ENCODE measurements at places on chromosomes 1 and 21.
A peak's percentile ranks its signal among the peaks of the same experiment; 100 is the strongest.

- DNase-seq, result no peak
Observed at GRCh38 chr1:180208264-180208663, 21.8 kb upstream of the LHX4 start.

DNA sequence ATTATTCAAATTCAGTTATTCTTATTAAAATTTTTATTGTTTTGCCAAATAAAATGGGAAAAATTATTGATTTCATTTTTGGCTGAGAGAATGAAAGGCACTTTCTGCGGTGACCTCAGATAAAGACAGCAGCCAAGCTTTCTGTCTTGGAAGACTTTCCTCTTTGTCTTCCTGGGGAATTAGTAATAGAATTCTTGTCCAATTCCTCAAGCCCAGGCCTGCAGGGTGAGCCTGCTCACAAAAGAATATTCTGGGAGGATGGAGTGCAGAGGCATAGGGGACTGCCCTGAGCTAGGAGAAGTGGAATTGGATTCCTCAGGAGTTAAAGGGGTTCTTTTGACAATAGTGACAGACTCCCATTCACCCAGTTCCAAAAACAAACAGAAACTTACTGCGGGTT, 614.5 kb upstream of the ADGRL2 start:
- DNase-seq, result no peak

DNA sequence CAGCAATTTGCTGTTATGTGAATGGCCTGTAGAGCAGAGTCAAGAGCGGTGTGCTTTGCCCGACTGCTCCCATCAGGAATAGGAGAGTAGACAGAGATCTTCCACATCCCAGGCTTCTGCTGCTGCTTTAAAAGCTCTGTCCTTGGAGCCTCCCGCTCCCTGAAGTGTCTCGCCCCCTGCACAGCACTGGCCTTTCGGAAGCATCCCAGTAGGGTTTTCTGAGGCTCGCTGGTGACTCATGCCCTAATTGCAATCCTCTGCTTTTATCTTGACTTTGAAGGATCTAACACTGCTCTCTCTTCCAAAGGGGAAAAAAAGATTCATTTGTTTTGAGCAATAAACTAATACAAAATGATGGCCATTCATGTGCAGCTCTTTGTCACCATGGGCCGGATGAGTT, 13.3 kb upstream of the CD101 start:
- no peak for DNase-seq

GRCh38 chr1:218646288-218646687, 301.2 kb downstream of the TGFB2 start:
- no peak for DNase-seq

DNA sequence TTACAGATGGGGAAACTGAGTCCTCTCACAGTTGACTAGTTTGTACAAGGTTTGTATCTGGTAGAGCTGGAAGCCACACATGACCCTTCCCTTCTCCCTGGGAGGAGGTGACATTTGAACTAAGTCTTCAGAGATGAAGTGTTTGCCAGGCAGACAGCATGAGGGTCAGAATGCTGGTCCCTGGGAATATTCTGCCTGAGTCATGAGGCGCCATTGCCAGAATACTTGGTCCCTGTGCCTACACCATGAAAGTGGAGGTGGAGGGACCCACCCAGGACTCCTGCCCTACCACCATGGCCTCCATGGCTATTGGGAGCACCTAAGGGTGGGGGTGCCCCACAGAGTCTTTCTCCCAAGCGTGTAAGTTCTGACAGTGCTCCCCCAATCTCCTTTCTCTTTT, 7.0 kb downstream of the RPS6KA1 start:
- DNase-seq, result no peak

DNA sequence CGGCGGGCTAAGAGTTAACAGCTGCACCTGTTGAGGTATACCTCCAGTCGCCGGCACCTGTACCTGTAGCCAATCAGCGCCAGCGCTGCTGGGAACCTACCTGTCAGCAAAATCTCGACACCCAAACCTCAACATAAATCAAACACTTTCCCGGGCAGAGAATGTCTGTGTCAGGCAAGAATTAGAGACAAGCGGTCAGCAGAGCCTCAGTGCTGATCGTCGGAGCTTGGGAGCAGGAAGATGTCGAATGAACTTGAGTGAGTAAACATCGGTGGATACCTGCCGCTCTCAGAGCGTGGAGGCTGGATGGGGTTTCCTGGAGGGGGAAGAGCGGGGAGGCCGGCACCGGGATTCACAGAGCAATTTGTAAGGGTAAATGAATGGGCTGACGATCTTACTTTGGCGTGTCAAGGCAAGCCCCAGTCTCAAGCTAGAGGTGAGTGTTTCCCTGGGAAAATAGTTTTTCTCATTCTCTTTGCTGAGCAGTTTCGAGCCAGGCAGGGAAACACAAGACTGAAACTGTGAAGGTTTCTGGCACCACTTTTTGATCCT, at the start of gene GRHL3:
TSS of gene GRHL3 (plus strand) at position 46 of the 552 bp plus-strand sequence. CDS start at position 241, 195 bp downstream.
- DNase-seq, result peak; percentile 31

DNA sequence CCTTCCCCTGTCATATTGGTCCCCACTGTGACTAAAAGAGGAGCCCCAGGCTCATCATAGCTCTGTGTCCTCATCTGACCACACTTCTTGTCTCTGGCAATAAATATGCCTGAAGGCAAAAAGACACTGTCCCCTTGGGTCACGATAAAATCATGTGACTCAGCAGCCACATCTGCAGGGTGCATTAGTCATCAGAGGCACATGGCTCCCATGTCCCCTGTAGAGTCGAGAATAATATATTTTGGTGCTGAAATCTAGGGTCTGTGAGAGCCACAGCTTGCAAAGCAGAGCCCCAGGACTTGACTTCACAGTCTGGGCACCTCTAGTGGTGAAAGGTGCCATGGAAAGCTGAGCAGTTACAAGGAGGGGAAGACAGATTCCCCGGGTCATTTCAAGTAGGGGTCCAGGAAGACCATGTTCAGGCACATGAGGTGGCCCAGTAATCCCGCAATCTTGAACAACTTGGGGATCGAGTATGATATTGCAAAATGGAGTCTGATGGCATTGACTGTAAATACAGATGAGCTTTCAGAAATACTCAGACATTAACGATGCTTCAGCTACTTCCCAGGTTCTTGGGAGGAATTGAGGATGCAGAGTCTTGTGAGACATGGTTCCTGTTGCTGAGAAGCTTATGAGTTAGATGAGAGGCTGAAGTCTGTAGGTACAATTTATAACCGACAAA, 68.6 kb downstream of the SLC35F3 start:
- no peak for DNase-seq

- no peak for DNase-seq
Observed at GRCh38 chr1:38129971-38130370, 83.4 kb upstream of the POU3F1 start.

GRCh38 chr1:162632217-162632666, at the start of gene DDR2:
Gene DDR2 (plus strand): TSS chr1:162632464. CDS start chr1:162719064, 86,600 bp downstream.
- no peak for DNase-seq

DNA sequence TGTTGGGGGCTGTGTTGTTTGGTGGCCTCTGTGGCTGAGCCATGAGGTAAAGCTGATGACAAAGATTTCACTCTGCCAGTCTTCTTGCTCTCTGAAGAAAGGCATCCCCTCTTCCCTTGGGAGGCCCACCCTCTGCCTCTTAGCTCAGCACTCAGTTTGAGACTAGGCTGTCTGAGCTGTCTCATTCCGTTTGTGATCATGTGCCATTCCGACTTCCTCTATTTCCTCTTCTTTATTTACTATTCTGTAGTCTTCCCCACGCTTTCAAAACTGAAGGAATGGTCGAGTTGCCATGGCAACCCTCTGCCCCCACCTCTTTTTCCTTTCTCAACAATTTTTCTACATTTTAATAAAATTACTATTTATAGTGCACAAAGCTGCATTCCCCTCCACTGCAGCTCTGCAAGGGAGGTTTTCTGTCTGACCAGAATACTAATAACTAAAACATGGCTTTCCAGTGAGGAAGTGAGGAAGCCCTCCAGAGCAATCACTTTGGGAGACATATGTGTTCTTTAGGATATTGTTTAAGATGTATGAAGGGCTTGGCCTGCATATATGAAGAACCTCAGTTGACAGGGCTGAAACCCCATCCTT, 30.8 kb downstream of the KCNA3 start:
- DNase-seq, result no peak

GRCh38 chr1:17097787-17098186, 21.5 kb downstream of the PADI2 start:
- DNase-seq, result no peak

- DNase-seq, result no peak
Observed at GRCh38 chr1:53766831-53767405, 28.0 kb upstream of the GLIS1 start.

- DNase-seq, result peak; percentile 94
Observed at GRCh38 chr1:61077676-61078541, 4.5 kb upstream of the NFIA start.

- no peak for DNase-seq
Observed at GRCh38 chr1:240030236-240030635, 61.4 kb upstream of the FMN2 start.

GRCh38 chr1:2079396-2080085, 29.3 kb downstream of the PRKCZ start:
- no peak for DNase-seq

- no peak for DNase-seq
Observed at GRCh38 chr21:35825370-35826353, 234.7 kb downstream of the SETD4 start.

DNA sequence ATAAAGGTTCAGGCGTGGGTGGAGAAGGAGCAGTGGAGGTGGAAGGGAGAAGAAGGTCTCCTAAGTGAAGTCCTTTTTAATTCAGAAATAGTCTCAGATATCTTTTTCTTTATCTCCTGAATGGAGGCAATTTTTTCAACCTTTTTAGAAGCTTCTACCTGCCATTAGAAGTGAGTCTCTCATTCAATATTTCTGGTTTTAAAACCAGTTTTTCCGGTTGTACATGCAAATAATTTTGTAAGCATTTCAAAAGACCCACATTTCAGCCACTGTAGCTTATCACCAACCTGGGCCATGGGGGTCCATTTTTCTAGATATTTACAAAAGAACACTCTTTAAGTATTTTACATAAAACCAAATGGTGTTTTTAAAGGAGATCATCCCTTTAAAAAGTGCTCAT, 1280.2 kb downstream of the NCAM2 start:
- DNase-seq, result no peak

- no peak for DNase-seq
Observed at GRCh38 chr21:28719723-28720122, 273.0 kb downstream of the LTN1 start.

DNA sequence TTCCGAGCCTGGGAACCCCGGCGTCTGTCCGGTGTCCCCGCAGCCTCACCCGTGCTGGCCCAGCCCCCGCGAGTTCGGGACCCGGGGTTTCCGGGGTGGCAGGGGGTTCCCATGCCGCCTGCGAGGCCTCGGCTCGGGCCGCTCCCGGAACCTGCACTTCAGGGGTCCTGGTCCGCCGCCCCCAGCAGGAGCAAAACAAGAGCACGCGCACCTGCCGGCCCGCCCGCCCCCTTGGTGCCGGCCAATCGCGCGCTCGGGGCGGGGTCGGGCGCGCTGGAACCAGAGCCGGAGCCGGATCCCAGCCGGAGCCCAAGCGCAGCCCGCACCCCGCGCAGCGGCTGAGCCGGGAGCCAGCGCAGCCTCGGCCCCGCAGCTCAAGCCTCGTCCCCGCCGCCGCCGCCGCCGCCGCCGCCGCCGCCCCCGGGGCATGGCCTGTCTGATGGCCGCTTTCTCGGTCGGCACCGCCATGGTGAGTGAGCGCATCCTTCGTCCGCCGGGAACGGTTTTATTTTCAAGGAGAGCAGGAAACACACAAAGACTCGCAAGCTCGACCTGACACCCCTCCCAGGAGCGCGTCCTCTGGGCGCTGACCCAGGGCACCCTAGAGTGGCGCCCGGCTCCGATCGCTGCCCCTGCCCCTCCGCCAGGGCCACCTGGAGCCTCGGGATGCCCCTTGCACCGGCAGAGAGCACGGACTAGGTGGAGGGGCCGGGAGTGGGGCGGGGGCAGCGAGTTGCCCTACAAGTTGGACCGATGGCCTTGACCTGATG, at the start of gene ABCG1:
TSS of gene ABCG1 (plus strand) at position 305 of the 770 bp plus-strand sequence. CDS start at position 428, 123 bp downstream.
- no peak for DNase-seq

DNA sequence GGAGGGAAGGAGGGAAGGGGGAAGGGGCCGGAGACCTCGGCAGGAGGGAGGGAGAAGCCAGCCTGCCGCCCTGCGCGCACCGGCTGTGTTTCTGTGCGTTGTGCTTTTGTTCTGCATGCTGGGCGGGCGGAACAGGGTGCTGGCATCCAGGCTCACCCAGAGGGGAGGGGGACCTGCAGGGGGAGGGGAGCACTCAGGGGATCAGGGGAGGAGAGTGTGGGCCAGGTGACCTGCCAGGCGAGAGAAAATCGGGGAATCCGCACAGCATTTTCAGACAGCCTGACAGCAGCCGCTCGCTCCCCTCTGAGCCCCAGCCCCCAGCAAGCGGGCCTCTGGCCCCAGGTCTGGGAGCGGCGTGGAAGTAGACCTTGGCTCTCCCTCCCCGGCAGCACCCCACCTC, 54.7 kb downstream of the RIPK4 start:
- DNase-seq, result no peak

GRCh38 chr1:185016880-185017279, 28.5 kb upstream of the RNF2 start:
- DNase-seq, result no peak

- DNase-seq, result no peak
Observed at GRCh38 chr1:183506561-183506960, 34.3 kb downstream of the SMG7 start.

- DNase-seq, result no peak
Observed at GRCh38 chr1:203177470-203178039, 1.9 kb upstream of the MYBPH start.

DNA sequence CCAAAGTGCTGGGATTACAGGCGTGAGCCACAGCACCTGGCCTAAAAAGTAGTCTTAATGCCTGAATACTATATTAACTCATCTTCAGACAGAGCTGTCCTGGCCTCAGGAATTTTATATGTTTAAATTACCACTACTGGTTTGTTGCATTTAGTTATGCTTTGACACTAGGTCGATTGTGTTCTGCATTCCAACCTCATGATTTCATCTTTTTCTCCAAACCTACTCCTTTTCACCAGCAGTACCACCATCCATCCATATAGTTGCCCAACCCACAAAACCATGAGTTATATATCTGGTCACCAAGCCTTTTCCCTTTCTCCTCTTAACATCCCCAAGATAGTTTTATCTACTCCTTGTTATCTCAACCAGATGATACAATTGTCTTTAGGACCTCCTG, 22.6 kb downstream of the FMO5 start:
- DNase-seq, result no peak

DNA sequence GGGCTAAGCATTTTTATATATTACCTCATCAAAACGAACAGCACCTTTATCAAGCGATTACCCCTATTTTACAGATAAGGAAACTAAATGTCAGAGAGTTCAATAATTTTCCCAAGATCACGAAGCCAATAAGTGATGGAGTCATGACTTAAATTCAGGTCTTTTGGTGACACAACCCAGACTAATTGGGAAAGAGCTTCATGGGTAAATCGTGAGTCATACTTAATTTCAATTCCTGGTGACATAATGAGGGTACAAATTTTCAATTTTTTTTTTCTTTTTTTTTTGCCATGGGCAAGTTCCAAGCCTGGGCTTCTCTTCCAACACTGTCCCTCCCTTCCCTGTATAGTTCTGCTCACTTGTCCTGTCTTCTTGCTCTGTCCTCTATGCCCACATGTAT, 30.1 kb upstream of the IL10 start:
- DNase-seq, result no peak

- DNase-seq, result no peak
Observed at GRCh38 chr1:97680894-97681293, 239.9 kb downstream of the DPYD start.

Data from NCI-H1417 treated with DMSO at 0.1 percent for 48 hours (cell line).